ENCODE measurements at places on chromosomes 6 and 20.

DNA sequence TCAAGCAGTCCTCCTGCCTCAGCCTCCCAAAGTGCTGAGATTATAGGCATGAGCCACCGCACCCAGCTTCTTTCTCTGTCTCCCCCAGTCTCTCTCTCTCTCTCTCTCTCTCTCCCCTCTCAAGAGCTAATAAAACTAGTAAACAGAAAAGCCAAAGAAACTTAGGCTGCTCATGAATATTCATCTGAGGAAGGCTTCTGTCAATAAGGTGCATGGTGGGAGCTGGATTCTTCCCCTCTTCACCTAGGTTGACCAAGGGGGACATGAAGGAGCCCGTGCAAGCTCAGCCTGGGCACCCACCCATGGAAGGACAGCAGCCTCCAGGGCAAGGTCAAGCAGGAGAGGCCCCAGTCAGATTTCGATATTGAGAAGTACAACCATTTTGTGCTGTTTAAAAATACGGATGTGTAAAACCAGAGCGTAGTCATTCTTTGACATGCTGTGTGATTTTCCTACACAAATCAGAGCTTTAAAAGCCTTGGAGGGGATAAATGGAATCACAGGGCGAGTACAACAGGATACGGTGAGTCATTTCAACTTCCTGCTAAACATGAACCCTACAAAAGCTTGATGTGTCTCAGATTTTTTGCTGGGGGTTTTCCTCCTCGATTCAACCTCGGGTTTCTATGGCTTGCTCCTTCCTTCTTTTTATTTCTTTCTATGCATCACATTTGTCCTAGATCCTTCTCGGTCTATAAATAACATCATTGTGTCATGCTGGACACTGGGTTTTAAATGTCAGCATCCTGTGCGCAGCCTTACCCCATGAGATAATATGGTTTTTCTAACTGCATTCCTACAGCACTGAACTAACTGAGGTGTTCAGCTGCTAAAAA lies 368.9 kb upstream of the JARID2 start:
- DNase-seq = no peak

- DNase-seq = no peak
Measured at GRCh38 chr6:36649701-36650484, 28.6 kb upstream of the CDKN1A start.

DNA sequence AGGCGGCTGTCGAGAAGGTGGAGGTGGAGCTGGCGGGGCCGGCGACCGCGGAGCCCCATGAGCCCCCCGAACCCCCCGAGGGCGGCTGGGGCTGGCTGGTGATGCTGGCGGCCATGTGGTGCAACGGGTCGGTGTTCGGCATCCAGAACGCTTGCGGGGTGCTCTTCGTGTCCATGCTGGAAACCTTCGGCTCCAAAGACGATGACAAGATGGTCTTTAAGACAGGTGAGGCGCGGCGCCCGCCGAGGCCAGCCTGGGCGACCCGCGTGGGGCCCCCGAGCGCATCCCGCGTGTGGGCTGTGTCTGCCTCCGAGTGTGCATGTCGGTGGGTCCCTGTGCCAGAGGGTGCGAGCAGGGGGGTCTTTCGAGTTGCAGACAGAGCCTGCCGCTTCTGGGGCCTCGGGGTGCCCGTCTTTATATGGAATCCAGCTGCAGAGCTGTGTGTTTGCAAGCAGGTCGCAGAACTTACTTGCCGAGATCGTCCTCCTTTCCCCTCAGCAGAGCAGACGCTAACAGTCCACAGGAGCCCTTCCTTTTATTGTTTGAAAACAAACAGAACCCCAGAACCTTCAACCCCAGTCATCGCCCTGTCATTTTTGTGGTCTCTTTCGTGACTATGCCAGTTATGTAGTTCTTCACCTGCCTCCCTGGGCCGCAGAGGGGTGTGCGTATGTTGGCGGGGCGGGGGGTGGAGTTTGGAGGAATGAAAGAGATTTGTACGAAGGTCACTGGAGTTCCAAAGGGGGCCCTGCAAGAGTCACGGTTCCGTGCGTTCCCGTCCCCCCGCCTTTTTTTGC lies 766 bp downstream of the SLC16A10 start:
- DNase-seq = peak; percentile 53

- DNase-seq = no peak
Measured at GRCh38 chr6:100163035-100163434, 169.0 kb upstream of the MCHR2 start.

DNA sequence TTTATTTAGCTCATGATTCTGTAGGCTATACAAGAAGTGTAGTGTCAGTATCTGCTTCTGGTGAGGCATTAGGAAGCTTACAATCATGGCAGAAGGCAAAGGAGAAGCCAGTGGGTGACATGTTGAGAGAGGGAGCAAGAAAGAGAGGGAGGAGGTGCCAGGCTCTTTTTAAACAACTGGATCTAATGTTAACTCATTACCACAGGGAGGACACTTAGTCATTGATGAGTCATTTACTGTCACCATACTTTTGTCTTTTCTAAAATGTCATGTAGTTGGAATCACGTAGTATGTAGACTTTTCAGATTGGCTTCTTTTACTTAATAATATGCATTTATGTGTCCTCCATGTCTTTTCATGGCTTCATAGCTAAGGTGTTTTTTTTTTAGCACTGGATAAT lies 58.1 kb downstream of the NUS1 start:
- DNase-seq = no peak

DNA sequence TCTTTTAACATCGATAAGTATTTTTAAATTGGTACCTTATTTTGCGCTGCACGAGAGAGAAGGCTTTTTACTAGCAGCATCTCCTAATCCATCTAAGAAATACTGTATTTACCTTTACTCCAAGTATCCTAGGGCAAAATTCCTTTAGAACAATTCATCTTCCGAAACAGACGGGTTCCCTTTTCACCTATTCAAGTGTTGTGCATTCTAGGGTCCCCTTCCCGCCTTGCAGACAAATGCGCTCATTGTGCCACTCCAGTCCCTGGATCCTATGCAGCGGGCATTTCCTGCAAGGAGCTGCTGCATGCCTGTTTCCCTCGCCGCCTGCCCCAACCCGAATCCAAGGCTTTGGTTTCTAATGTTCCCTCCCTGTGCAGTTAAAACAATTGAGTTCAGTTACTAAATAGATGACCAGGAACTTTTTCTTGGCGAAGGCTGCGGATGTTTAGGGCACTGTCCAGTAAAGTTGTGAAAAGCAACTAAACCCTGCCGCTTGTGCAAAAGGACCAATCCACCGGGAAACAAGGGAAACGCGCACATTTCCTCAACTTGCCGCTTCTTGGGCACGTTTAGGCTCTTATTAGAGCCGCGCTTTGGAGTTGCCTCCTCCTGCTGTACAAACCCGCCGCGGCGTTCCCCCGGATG lies 556 bp upstream of the SCAF8 start:
- DNase-seq = no peak

DNA sequence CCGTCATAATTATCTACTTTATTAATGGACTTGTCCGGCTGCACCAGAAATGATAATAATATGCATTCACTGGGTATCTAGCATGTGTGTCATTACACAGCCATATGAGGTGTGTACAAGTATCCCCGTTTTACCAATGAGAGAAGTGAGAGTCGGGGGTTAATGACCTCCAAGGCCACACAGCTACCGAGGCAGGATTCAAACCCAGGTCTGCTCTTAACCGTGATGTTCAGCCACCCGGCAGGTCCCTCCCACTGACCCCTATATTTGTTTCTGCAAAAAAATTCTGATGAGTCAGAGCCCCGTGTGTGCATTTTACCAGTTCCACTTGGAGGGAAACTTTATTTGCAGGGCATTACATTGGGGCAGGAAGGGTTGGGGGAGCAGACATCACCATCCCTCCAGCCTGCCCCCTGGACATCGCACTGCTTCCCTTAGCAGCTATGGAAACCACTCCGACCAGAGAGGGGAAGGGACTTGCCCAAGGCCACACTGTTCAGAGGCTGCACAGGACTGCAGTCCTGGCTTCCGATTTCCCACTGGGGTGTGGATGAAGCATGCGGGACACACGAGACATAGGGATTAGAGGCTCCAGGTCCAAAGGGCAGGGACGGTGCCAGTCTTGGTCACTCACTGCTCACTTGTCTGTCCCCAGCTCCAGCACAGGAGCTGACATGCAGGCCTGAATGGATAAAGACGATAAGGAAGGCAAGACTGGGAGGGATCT lies 10.1 kb upstream of the SRC start:
- DNase-seq = no peak

- no peak for DNase-seq
Measured at GRCh38 chr20:46657137-46657536, 5.9 kb upstream of the SLC13A3 start.

DNA sequence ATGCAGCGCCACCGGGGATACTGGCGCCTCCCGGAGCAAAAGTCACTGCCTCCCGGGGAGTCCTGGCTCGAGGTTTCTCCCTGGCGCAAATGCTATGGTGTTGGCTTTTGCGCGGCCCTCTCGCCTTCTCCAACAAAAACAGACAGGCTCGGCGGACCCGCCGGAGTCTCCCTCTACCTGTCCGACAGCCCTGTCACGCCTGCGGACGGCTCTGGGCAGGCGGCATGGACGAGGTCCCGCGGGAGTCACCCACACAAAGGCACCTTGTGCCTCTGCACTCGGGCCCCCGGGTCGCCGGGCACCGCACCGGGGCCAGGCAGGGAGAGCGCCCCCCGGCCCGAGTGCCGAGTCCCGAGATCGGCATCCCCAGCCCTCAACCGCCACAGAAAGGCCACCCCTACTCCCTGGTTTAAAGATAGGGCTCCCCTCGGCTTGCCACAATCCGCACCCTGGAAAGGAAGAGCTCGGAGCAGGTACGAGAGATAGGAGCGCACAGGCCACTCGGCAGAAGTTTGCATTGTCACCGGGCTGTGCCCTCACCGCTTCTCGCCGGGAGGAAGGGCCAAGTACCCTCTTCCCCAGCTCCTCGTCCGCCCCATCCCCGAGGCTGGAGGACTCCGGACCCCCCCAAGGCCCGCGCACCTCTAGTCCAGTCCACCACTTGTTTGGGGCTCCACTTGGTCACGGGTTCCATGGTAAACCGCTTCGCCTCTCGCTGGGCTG lies 903 bp downstream of the CNKSR3 start:
- no peak for DNase-seq

- no peak for DNase-seq
Measured at GRCh38 chr6:166763606-166764472, 136.8 kb upstream of the RPS6KA2 start.

GRCh38 chr6:159602431-159603041 lies 90.5 kb downstream of the SOD2 start:
- DNase-seq = no peak

- DNase-seq = no peak
Measured at GRCh38 chr6:47047479-47048407, 5.6 kb upstream of the ADGRF1 start.

GRCh38 chr6:1858196-1858595 lies 248.5 kb downstream of the FOXC1 start:
- DNase-seq = no peak

GRCh38 chr20:56554869-56555268 lies 21.8 kb downstream of the FAM209B start:
- DNase-seq = no peak

DNA sequence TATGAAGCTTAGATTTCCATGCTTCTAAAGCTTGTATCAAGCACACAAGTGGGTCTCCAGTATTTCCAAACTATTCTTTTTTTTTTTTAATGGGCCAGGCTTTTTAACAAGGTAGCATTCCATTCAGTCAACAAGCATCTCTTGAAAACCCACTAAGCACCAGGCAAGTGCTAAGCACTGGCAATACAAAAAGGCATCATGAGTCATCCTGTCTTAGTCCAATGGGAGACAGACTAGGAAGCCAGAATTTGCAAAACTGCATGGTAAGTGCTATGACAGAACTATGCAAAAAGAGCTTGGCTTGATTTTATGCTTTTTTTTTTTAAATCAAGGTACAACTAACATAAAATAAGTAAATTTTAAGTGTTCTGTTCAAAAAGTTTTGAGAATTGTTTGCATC lies 109.3 kb upstream of the DST start:
- no peak for DNase-seq

DNA sequence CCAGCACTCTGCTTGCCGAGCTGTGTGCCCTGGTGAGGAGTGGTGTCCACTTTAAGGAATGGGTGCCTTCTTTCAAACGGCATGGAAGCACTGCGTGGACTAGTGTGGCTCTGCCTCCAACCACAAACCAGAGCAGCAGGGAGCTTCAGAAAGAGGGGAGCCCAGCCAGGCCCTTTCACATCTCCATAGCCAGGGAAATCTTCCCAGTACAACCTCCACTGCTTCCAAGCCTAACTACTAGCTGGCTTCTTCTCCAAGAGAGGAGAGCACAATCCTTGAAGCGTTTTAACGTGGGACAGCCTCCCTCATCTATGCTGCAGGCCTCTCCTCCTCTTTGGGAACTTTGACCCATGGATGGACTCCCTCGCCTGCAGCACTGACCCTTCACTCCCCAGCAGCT lies 26.7 kb downstream of the TNXB start:
- DNase-seq = no peak

DNA sequence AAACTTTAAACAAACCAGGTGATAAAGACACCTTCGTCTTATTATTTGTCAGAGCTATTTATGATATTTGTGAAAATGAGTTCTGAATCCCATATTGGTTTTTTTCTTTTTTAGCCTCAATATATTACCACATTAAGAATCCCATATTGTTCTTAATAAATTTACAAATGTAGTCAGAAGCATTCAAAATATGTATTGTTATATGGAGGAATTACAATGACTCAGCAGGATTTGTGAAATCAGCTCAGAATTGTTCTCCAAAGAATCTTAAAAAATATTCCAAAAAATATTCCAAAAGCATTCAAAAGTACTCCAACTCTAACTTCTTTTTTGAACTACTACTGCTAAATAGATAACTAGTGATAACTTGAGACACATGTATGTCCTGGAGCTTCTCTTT lies 6.5 kb upstream of the ZNF343 start:
- no peak for DNase-seq

DNA sequence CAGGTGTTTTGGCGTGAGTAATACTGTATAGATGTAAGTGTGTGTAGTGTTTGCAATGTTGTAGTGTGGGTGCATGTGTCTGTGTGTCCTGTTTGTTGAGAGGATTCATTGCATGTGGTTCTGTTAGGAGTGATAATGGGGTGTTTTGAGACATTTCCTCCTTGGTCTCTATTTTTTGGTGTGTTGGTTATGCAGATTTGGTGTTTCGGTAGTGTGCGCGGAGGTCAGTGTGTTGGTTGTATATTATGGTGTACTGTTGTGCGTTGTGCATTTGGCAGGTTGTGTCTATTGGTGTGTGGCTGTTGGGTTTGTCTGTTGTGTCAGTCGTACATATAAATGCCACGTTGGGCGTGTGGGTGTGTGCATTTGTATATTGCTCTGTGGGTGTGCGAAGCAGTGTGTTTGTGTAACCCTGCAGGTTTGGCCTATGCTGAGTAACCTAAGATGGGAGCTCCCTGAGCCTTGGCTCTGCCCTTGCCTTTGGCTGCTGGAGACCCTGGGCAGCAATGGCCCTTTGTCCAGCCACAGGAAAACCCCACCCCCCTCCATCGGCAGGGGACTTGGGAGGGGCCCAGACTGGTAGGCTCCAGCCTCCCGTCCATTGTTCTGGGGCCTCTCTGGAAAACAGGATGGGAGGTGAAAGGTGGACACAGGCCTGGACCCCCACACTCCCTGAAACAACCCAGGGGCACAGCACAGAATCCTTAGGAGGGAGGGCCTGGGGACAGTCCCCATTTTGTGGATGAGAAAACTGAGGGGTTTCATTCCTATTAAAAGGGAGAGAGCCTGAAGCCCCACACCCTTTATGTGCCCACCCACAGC lies 10.3 kb upstream of the ID1 start:
- DNase-seq = no peak

Data from activated T-cell treated with anti-CD3 and anti-CD28 coated beads for 1 hour (primary cell).